ENCODE measurements at places on chromosomes 7 and 10. TPM values are rescaled to one million over a fixed set of nuclear protein-coding genes. Genes with fewer than 3 reads are reported as not detected.

The CDC14C gene
- not detected for total RNA-seq

The PLAU gene
- 8.4 TPM for total RNA-seq

The OR9A2 gene
- total RNA-seq = not detected

The HSPA12A gene
- 11.6 TPM for total RNA-seq

The LIPN gene
- not detected for total RNA-seq

The WIPF3 gene
- total RNA-seq = not detected

The ACBD7 gene
- total RNA-seq = 0.89 TPM

The P4HA1 gene
- total RNA-seq = 45.6 TPM

The CNPY1 gene
- total RNA-seq = not detected

The OR6V1 gene
- total RNA-seq = not detected

The ZNF22 gene
- 22.9 TPM for total RNA-seq

The PARD3 gene
- total RNA-seq = 30.6 TPM

The GNGT1 gene
- not detected for total RNA-seq

The HABP2 gene
- not detected for total RNA-seq

The SEMA4G gene
- total RNA-seq = 8.1 TPM

The FAM171A1 gene
- 3.7 TPM for total RNA-seq

The PNLIPRP2 gene
- total RNA-seq = 0.49 TPM

The SRRM3 gene
- total RNA-seq = 1.5 TPM

The EFCAB10 gene
- total RNA-seq = 2.6 TPM

The CLDN4 gene
- 88.0 TPM for total RNA-seq

The FKBP6 gene
- not detected for total RNA-seq

The SYT15B gene
- total RNA-seq = 95.6 TPM

The FOXL3 gene
- total RNA-seq = not detected
